ENCODE measurements at places on chromosomes 11 and 22.

GRCh38 chr11:26045082-26045481 is 286.8 kb upstream of the ANO3 start:
- DNase-seq, result no peak

GRCh38 chr11:11450744-11451362 is 97.8 kb upstream of the CSNK2A3 start:
- no peak for DNase-seq

- no peak for DNase-seq
Measured at GRCh38 chr11:83158357-83158786, 1.4 kb downstream of the PCF11 start.

DNA sequence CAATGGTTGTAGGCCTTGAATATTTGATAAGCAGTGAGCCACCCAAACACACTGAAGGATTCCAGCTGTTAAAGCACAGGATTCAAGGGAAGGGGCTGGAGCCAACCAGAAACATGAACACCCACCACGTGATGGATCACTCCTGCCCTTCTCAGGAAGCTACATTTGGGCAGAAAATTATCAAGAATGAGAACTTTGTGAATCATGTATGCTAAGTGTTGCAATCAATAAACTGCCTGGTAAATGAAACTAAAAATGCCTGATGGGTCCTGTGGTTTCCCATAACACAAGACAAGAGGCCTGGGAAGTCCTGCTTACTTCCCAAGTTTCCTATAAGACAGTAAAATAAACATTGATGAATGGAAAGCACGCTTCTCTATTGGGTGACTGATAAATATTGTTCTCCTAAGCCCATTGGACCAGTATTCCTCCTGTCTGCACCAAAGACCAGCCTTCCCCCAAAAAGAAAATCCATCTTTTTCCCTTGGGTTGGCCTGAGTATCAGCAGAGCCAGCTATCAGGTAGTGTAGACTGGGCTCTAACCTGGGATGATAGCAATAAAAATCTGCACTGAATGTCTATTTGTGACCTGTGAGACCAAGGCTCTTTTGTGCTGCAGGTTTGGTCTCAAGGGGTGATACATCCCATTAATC is 98.4 kb downstream of the CCDC83 start:
- DNase-seq, result no peak

GRCh38 chr11:72179049-72179803 is 12.7 kb upstream of the FOLR1 start:
- DNase-seq, result no peak

GRCh38 chr22:50473088-50473487 is 1.7 kb downstream of the SBF1 start:
- peak; percentile 27 for DNase-seq

DNA sequence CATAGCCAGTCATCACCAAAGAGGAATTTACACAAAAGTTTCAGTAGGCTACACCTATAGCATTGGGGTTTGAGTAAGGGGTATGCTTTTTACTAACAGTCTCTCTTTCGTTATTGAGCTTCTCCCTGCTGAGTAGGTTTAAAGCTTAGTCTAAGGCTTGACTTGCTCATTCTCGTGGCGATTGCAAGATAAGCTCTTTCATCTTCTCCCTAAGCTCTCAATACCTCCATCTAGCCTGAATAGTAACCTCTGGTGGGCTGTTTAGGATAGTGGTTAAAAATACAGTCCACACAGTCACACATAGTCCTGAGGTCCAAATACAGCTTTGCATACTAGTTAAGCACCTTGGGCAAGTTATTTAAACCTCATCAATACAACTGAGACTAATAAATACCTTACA is 65.6 kb downstream of the IMMP1L start:
- DNase-seq, result no peak

- DNase-seq, result no peak
Measured at GRCh38 chr11:65224930-65225278, 36.9 kb upstream of the POLA2 start.

DNA sequence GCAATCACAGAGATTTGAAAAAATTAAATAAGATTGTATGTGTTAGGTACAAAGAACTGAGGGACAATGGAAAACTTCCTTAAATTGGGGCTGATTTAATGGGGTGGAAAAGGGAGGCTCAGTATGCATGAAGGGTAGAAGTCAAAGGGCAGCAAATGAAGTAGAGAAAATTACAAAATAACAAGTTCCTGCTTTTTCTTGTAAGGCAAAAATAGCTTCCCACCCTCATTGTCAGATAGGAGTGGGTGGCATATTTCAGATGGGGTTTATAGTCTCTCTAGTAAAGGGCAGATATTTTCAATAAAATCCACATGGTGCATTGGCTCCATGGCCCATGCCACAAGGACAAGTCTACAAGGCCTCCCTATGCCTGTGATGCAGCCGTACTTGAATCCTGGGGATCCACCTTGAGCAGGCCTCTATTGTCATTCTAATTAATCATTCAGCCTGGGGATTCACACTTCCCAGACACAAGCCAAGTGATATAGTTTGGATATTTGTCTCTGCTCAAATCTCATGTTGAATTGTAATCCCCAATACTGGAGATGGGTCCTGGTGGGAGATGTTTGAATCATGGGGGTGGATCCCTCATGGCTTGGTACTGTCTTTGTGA is 36.7 kb upstream of the SESN3 start:
- no peak for DNase-seq

DNA sequence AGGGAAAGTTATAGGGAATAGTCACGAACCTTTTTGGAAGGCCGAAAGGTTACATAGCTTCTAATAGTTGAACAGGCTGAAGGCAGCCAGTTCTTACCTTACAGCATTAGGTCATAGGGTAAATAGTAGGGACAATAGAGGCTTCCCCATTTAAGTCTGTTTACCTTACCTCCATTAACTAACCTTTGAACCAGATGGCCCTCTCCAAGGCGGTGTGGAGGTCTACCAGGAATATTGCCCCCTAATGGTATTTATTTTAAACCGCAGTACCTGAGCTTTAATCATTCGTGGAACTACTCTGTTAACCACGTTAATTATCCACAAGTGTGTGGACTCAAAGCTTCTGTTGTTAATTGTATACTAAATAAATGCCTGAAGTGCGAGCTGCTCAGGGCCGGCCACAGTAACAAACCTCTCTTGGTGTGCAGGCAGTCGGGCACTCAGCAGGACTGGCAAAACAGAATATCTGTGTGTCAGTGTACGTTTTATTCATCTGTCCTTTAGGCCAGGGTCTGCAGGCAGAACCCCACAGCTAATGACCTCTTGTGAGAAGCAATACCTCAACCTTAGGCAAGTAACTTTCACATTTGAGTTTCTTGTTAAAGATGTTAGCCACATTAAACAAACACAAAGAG is 81.7 kb downstream of the PRCP start:
- no peak for DNase-seq

DNA sequence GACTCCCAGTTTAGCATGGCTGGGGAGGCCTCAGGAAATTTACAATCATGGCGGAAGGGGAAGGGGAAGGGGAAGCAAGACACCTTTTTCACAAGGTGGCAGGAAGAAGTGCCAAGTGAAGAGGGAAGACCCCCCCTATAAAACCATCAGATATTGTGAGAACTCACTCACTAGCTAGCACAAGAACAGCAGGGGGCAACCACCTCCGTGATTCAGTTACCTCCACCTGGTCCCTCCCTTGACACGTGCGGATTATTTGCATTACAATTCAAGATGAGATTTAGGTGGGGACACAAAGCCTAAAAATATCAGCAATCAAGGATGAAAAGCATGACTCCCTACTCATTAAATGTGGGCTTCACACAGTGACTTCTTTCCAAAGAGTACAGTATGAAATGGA is 155.0 kb upstream of the CCDC90B start:
- no peak for DNase-seq

GRCh38 chr11:60863550-60864521 is 3.5 kb upstream of the ZP1 start:
- DNase-seq, result no peak

- no peak for DNase-seq
Measured at GRCh38 chr11:36775130-36775529, 177.1 kb upstream of the RAG2 start.

- no peak for DNase-seq
Measured at GRCh38 chr11:64268025-64268892, 16.2 kb downstream of the BAD start.

DNA sequence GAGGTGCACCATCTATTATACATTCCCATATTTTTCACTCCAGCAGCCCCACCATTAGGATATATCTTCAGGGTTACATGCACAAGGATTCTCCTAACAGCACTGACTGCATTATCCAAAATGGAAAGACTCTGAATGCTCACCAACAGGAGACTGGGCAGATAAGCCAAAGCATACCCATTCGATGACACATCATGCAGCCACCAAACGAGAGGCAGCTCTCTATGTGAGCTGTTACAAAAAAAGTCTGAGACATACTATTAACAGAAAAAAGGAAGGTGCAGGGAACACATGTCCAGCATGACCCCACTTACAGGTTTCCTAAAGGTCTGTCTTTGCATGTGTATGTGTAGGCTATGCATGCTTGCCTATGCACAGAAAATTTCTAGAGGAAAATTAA is 12.4 kb upstream of the SERPIND1 start:
- DNase-seq, result no peak

DNA sequence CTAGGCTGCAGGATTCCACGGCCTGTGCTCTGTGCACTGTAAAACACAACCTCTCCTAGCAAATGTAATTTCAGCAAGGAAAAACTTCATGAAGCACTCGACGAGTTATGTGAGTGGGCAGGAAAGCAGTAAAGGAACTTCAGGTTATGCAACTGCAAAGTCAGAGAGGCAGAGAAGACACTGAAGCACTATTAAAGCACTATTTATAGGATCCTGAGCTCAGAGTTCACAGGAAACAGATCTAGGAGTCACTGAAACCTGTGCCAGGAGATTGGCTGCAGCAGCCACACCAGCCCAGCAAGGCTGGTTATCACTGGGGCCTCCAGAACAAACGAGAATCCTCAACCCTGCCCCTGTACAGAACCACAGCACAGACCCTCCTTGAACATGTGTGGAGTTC is 2.5 kb downstream of the SMIM35 start:
- no peak for DNase-seq

DNA sequence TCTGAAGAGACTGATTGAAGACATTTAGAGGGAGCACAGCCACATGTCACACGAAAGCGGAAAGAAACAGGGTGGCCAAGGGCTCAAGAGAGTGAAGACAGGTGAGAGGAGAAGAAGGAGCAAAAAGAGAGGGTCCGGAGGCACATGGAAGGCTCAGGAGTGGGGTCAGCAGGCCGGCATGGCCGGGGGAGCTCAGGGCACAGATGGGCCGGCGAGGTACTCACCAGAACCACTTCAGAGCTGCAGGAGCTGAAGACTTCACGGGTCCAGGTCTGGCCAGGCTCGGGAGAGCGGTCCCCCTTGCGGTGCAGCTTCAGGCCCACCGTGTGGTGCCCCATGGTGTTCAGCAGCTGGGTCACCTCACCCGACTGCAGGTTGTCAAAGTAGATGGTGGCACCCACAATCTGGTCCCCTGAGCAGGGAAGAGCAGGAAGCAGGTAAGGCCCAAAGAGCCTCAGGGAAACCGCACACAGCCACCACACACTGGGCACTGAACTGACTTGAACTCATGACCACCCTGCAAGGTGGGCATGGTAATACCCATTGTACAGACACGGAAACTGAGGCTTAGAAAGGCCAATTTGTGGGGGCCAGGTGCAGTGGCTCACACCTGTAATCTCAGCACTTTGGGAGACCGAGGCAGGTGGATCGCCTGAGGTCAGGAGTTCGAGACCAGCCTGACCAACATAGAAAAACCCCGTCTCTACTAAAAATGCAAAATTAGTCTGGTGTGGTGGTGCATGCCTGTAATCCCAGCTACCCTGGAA is 11.6 kb downstream of the AHNAK start:
- no peak for DNase-seq

- no peak for DNase-seq
Measured at GRCh38 chr22:47283616-47284270, 521.3 kb downstream of the TBC1D22A start.

GRCh38 chr11:60945295-60945667 is 6.7 kb downstream of the SLC15A3 start:
- no peak for DNase-seq

DNA sequence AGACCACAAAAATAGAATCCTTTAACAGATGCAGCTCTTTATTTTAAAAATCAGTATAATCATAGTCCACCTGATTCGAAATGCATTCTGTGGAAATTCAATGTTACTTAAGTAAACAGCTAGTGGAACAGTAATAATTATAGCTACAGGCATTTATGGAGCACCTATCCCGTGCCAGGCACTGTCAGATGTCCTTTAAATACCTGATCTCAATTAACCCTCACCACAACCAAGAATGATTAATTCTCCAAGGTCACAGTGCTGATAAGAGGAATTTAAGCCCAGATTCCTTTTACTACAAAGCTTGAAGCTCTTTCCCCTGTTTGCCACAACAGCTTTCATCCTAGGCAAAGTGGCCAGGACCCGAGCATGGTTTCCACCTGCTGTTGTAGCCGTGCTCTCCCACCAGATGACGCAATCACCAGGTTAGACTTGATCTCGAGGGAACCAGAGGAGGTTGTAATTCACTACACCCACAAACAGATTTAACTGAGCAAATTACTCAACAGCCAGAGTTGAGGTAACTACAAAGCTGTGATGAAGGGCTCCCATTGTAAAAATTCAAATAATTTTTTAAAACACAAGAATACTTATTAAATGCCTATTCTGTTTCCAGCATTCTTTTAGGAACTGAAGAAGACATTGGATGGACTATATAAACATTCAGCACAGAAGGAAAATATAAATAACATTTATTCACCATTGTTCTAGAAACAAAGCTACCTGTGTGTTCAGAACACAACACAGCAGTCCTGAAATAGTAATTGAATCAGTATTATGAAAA is 10.3 kb downstream of the PRDM10 start:
- peak; percentile 28 for DNase-seq

Data from stimulated activated CD4-positive, alpha-beta T cell treated with anti-CD3 and anti-CD28 coated beads, Interleukin-1b, Interleukin-23, amount 100 ng/mL, for 4 hours (primary cell).